ENCODE measurements at places on chromosomes 3 and 15.

GRCh38 chr15:50415752-50416404, 8.3 kb upstream of the USP8 start:
- no peak for DNase-seq

DNA sequence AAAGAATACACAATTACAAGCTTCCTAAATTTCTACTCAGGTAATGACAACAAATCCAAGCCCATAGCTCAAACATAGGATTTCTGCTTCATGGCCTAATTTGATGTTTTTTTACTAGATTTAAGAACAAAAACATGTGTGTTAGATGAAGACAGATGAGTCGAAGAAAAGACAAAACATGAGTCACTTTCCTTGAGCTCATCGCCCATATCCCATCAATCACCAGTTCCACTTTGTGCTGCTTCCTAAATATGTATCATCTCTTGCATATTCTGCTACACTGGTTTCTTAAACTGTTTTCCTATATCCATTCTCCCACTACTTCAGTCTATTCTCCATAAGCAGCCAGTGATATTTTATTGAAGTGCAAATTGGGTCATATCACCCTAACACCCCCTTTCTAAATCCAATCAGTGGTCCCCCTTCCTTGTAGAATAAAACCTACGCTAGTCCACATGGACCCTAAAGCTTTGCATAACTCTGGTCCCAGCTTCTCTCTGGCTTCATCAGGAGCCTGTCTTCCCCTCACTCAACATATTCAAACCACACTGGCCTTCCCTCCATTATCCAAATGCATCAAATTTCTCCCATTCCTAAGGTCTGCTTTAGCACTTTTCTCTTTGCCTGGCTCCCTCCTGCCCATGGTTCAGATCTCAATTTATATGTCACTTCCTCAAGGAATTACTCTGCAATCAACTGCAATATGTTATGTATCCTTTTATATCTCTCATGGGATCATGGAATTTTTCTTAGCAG, 1033.9 kb downstream of the FHIT start:
- no peak for DNase-seq

DNA sequence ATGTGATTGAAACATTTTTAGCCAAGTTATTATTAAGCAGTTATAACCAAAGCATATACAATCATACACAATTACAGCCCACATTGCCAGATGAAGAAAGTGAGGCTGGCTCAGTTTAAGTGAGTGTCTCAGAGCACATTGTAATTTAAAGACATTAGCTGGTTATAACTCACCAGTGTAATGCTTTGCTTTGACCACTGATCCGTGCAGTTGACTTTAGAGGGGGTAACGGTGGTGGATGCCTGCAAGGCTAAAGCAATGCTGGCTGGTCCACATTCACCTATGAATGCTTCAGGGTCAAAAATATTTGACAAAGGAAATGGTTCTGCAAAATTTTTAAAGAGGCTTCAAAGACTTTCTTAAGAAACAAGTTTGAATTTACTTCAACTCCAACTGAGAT, 1.2 kb downstream of the C3orf85 start:
- no peak for DNase-seq

DNA sequence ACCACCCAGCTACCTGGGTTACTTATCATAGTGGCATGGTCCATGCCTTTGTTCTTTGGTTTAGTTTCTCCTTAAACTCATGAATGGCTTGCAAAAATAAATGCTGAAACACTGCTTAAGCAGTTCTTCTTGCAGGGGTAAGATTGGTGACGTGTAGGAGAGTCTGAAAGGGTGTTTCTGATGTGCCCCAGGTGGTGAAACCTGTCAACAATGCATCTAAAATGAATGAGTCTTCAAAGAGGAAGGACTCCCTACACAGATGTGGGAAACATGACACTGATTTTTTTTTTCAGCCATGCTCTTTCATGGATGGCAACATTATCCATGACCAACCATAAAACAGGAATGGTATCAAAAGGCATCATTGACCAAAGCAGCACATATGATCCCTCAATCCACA, 72.0 kb downstream of the KCNH8 start:
- no peak for DNase-seq

DNA sequence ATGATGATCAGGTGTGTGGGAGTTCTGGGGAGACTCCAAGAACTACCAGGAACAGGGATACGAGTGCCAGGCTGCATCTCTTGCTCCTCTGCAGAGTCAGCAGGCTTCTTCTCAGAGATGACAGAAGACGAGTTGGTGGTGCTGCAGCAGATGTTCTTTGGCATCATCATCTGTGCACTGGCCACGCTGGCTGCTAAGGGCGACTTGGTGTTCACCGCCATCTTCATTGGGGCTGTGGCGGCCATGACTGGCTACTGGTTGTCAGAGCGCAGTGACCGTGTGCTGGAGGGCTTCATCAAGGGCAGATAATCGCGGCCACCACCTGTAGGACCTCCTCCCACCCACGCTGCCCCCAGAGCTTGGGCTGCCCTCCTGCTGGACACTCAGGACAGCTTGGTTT, 7.9 kb downstream of the PRRT3 start:
- DNase-seq, result no peak

GRCh38 chr3:52849656-52850055, 14.8 kb upstream of the MUSTN1 start:
- DNase-seq, result no peak

DNA sequence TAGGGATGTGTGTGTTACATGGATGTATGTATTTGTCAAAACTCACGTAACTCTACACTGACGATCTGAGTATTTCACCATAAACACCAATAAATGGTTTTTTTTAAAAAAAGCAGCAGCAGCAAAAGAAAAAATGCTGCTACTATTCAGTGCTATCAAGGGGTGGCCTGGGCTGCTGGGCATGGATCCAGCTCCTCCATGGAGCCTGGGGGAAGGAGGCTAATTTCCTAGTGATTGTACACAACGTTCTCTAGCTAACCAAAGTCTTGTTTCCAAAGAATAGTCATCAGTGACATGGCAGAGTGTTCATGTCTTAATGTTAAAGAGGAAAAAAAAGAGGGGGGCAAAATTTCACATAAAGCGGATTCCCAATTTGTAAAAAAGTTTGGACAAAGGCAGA, 29.0 kb downstream of the POMGNT2 start:
- DNase-seq, result no peak

- DNase-seq, result peak; percentile 22
Observed at GRCh38 chr3:81666502-81667121, 94.8 kb downstream of the GBE1 start.

GRCh38 chr3:72432246-72432645, 416.0 kb downstream of the SHQ1 start:
- no peak for DNase-seq

GRCh38 chr15:84755736-84756527, 7.5 kb downstream of the ZNF592 start:
- DNase-seq, result no peak

DNA sequence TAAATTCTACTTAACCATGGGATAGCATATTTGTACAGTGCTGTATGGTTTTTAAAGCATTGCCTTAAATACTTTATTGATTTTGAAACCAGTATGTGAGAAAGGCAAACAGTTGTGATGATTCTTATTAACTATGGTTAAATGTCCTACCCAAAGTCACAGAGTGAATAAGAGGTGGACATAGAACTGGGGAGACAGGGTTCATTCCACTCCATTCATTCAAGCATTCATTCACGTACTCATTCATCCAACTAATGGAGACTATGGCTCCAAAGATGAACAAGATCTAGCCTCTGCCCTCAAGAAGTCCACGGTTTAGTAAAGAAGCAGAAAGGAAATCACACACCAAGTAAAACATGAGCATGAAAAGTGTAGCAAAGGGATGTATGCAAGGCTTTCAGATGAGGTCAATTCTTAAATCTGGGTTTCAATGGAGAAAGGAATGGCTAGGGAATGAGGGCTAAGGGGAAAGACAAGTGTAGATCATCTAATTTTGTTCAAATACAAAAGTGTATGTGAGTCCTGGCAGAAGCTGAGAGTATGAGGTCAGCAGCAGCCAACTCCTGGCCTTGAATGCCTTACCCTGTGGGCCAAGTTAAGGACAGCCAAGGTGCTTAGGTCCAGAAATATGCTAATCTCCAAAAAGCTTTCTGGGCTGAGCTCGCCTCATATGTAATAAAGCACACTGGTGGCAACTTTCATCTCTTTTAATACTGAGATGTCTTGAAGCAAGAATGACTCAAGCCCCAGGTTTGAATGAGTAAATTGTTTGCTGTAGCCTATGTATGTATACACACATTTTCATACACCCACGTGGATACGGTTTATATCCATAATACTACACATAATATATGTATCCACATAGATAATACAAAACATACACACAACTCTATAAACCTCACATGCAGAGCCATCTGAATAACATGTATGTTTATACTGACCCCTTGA, 4.3 kb downstream of the TNIK start:
- no peak for DNase-seq

Data from midbrain (tissue), 1 donor.